ENCODE measurements at places on chromosomes 16 and 17.

DNA sequence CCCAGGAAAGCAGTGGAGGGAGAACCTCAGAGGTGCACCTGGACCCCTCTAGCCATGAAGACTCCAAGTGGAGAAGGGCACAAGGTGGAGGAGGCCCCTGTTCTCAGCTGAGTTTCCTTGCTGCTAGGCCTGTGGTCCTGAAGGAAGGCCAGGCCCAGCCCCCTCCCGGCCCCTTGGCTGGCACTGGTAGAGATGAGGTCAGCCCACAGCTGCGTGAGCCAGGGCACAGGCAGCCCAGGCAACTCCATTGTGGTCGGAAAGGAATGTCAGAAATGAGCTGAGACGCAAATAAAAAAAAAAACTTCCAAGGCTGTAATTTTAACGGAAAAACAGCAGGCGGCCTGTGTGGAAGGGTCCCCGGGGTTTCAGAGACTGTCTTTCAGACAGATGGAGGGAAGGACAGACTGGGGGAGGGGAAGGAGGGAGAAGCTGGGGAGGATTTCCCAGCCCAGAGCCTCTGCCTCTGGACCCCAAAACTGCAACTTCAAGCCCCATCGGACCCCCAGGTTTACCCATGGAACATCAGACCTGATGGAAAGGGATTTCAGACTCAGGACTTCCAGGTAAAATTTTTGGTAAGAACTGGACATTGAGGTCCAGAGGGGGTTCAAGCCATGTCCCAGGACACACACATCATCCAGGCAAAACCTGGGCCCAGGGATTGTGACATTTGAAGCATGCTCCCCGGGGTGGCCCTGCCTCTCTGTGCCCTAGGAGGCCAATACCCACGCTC, 25.6 kb upstream of the MRPS23 start:
- peak; percentile 96 for DNase-seq

GRCh38 chr16:73172241-73172972, 124.5 kb upstream of the ZFHX3 start:
- peak; percentile 98 for DNase-seq

- no peak for DNase-seq
Observed at GRCh38 chr17:55241097-55241496, 23.7 kb upstream of the HLF start.

DNA sequence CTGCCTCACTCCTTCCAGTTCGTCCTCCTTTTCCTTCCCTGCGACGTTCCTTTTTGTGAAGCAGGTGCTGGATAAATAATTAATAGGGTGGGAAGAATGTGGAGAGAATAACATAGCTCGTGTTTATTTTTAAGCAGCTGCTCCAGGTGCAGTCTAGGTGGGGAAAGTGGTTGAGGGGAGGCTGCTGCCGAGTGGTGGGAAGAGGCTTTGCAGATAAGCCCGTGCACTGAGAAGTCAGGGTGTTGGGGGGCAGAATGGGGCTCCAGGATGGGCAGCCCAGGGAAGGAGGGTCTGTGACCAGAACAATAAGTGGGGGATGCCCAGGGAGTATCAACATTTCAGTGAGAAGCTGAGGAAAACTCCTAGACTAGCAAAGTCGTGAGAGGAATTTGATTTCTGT, 300.5 kb downstream of the CPPED1 start:
- DNase-seq = no peak

- DNase-seq = no peak
Observed at GRCh38 chr17:33981711-33982601, 273.1 kb upstream of the CCL2 start.

DNA sequence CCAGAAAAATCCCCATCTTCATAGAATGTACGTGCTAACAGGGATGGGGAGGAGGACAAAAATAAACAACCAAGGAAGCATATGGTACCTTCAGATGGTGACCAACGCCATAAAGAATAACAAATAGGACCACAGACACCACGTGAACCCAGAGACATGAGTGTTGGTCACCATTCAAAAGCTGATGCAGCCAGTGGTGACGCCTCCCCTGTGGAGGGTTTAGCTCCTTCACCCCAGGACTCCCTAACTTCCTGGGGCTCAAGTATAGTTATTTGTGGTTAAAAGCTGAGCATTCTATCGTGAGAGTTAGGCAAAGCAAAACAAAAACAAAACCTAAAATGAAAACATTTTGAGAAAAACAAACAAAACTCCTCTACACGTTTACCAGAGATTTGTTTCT, 184.7 kb downstream of the SOX9 start:
- DNase-seq = no peak

GRCh38 chr17:57970710-57971109, 15.5 kb upstream of the CUEDC1 start:
- DNase-seq = no peak

- no peak for DNase-seq
Observed at GRCh38 chr17:46125831-46126230, 67.4 kb downstream of the KANSL1 start.

- no peak for DNase-seq
Observed at GRCh38 chr17:17109256-17109655, 67.0 kb downstream of the MPRIP start.

- DNase-seq = no peak
Observed at GRCh38 chr16:9062301-9062700, 29.1 kb upstream of the HAPSTR1 start.

DNA sequence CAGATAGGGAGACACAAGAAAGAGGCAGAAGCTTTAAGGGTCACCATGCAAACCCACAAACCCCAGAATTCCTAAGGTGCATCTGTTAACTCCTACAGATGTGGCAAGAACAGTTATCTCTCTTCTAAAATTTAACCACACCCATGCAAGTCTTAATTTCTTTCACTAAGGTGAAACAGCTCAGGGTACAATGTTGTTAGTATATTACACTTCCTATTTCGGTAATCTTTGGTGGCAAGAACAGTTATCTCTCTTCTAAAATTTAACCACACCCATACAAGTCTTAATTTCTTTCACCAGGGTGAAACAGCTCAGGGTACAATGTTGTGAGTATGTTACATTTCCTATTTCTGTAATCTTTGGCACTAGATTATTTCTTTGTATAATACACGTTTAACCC, 6.6 kb downstream of the CCL23 start:
- DNase-seq = no peak

- peak; percentile 33 for DNase-seq
Observed at GRCh38 chr17:75181608-75182318, 996 bp downstream of the SUMO2 start.

- peak; percentile 89 for DNase-seq
Observed at GRCh38 chr16:65070831-65071432, 50.9 kb downstream of the CDH11 start.

GRCh38 chr17:78241277-78242023, 10.0 kb downstream of the TMEM235 start:
- DNase-seq = peak; percentile 51

DNA sequence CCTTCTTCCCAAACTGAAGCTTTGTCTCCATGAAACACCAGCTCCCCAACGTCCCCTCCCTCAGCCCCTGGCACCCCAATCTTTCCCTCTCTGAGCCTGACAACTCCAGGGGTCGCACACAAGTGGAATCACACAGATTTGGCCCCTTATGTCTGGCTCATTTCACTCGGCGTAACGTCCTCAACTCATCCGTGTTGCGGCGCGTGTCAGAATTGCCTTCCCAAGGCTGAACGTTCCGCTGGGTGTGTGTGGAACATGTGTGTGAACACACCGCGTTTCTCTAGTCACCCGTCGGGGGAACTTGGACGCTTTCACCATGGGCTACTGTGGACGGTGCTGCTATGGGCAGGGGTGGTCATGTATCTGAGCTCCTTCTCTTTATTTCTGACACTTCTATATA, 45.0 kb downstream of the TBC1D16 start:
- no peak for DNase-seq

- DNase-seq = no peak
Observed at GRCh38 chr17:78256707-78257591, 25.5 kb downstream of the TMEM235 start.

- no peak for DNase-seq
Observed at GRCh38 chr16:12096157-12096777, 119.7 kb downstream of the SNX29 start.

GRCh38 chr16:23520500-23520899, 10.2 kb upstream of the GGA2 start:
- DNase-seq = no peak

DNA sequence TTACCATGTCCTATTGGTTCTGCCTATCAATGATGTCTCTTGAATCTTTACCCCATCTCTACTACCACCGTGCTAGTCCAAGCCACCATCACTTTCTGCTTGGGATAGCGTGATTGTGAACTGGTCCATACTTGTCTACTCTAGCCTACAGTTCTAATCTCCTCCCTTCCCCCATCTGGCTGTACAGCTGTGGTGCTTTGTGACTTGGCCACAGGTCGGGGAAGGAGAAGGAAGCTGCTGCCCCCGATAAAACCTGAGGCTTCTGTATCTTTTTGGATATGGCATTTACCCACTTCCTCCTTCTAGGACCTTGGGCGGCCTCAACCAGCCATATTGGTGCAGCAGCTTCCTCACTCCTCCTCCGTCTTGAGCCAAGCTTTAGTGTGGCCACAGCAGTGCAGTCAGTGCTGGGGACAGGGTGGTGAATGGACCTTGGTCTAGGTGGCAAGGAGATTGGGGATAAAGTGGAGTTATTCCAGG, 314 bp upstream of the ITGA2B start:
- DNase-seq = no peak

DNA sequence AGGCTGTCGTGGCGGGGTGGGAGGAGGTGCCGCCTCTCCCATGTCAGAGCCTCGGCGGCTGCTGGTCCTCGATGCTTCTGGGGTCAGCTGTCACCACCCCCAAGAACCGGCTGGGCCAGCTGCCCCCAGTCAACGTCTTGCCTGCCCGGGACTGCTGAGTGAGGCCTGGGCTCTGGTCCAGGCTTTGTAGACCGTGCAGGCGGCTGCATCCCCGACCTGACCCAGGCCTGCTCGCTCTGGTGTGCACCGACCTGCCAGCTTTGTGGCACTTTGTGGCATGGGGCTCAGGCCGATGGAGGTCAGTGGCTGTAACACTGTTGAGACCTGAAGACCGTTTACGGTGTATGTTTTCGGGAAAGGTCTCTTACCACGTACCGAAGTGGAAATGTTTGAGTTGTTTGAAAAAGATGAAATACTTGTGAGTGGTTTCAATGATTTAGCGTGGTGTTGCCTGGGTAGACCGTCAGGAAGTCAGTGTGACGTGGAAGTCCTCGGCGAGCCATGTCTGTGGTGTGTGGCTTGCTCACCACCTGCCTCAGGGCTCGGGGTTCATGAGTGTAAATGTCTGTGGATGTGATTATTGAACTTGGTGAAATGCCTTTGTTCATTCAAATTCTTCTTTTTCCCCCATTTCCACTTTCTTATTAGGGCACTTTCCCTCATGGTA, 53.2 kb upstream of the ZNF750 start:
- peak; percentile 77 for DNase-seq

DNA sequence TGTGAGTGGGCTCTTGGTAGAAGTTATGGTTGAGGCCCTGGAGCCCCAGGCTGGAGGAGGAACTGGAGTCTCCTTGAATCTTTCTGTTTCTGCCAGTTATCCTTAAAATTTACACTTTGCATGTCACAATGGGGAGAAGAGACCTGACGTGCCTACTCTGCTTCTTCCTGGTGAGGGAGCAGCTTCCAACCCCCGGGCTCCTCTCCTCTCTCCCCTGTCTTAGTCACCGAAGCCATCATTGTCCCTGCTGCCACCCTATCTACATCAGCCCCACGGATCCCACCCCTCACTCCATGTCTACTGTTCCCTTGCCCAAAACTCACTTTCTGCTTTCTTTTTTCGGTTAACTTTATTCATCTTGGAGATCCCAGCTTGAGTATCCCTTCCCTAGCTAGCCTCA, 17.6 kb downstream of the DNAJA3 start:
- DNase-seq = no peak

- no peak for DNase-seq
Observed at GRCh38 chr16:21628121-21628726, 24.2 kb downstream of the IGSF6 start.

GRCh38 chr17:50647187-50647586, 12.5 kb downstream of the ABCC3 start:
- DNase-seq = no peak

GRCh38 chr17:29573558-29573869, 5.0 kb downstream of the TP53I13 start:
- DNase-seq = peak; percentile 15

DNA sequence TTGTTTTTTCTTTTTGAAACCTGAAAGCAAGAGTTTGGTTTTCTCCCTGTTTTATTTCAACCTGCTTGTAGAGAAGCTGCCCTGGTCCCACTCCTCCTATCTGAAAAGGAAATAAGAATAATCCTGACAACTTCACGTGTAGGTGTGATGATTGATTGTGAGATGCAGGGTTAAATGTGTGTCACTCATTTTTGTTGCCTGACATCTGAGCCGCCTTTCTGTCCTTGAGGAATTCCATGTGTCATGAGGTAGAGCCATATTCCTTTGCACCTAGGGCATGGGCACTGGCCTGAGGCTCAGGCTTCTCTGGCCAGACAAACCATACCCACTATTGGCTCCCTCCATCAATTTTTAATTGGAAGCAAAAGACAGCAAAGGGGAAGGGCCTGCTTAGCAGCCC, 10.2 kb upstream of the SMPD3 start:
- no peak for DNase-seq

DNA sequence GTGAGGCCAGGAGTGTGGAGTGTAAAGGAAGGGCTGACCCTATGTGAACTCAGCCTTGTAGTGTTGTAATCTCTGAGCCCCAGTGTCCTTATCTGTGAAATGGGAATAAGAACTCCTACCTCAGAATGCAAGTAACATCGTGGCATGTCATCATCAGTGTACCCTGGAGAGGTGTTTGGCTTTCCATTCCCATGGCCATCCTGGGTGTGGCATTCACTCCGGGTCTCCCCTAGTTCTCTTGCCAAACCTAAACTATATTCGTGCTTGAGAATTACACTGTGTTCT, 1.9 kb downstream of the NXPH3 start:
- DNase-seq = no peak

- DNase-seq = no peak
Observed at GRCh38 chr16:13816701-13817100, 103.3 kb upstream of the ERCC4 start.

GRCh38 chr17:4877089-4877488, 22.2 kb upstream of the C17orf107 start:
- no peak for DNase-seq

DNA sequence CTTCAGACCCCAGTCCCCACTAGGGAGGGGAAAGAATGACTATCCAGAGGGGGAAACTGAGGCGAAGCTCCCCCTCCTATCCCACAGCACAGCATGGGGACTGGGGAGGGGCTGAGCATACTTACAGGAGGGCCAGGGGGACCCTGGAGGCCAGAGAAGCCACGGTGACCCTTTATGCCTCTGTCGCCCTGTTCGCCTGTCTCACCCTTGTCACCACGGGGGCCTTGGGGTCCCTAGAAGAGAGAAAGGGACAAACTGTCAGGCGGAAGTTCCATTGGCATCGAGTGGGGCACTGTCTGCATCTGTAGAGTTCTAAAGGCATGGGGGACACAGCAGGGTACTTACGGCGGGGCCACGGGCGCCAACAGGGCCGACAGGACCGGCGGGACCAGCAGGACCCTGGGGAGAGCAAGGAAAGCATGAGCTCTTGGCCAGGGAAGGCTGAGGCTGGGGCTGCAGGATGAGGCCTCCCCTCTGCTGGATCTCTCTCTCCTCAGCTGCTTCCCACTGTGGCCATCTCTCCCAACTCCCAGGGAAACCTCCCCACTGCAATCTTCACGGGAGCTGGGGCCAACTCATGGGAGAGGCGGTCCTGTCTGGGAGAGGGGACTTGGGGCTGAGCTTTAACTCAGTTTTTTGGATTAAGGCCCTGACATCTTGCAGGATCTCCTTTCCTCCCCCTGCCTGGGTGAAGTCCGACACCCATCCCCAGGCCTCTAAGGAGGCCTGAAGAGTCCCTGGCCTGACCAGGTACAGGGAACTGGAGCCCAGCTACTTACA, 13.5 kb downstream of the COL1A1 start:
- peak; percentile 94 for DNase-seq
